Activated naive CD8-positive, alpha-beta T cell treated with anti-CD3 and anti-CD28 coated beads for 36 hours (primary cell): ENCODE measurements at places on chromosomes 7 and 10.

- no peak for DNase-seq
Observed at GRCh38 chr10:90418869-90419652, 438.8 kb downstream of the HTR7 start.

GRCh38 chr7:90621747-90622140, 25.6 kb downstream of the CDK14 start:
- no peak for DNase-seq

DNA sequence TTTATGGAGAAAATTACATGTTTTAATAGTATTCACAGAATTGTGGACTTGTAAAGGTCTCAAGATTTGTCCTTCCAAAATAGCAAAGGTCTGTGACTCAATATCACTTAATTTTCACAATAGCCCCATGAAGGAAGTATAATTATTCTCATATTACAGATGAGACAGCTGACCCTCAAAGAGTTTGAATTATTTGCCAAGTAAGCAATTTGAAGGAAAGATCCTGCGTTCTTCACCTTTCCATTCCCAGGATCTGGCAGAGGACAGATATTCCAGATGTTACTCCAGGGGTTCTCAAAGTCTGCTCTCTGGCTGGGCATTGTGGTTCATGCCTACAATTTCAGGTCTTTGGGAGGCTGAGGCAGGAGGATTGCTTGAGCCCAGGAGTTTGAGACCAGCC, 559.4 kb upstream of the AUTS2 start:
- DNase-seq = no peak

DNA sequence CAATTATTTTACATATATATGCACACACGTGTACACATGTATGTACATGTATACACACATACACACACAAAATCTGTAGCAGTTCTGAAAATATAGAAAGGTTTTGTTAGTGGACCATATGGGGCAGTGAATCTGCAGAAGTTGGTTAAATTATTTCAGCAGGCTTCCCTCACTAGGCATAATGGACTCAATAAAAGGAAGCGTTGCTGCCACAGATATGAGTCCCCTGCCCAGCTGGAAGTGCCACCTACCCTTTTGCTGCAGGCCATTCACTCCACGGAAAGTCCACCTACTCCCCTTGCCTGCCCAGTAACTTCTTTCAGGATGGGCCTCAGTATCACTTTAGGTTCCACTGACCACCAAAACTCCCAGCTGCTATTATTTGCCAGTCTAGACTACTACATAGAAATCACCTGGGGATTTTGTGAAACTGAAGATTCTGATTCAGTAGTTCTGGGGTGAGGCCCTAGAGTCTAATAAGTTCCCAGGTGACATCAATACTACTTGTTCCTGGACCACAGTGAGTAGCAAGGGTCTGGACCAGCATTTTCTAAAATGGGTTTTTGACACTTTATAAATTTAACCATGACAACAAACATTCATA, 29.3 kb upstream of the CROT start:
- DNase-seq = no peak

- no peak for DNase-seq
Observed at GRCh38 chr10:23367896-23368595, 23.4 kb upstream of the C10orf67 start.

DNA sequence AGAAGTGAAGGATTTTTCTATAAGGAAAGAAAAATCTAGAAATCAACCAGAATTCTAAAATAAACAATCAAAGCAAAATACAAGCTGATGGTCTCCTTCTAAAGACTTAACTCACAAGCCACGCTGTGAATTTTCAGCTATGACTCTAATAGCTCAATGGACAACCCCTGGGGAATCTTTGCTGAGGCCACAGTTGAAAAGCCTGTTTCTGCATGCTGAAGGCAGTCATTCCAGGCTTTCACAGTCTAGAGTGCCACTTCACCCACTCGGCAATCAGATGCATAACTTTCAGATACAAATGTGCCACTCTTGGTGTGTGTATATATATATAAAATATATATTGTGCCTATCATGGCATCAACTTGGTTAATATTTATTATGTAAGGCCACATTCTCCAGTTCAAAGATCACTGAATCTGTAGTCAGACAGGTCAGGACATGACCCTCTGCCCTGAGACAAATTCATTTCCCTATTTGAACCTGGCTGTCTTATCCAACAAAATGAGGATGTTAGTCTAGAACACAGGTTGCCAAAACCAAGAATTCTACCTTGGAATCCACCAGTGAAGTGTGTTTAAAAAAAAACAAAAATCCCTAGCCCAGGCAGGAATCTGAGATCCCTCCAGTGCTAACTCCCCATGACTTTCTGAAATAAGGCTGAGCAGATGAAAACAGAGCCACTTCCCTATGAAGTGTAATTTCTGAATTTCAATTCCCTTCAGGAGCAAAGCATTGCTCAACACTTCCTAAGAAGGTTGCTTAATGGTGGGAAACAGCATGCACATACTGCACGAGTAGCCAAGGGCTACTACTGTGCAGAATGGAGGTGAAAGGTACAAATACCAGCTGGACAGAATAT, 9.9 kb downstream of the LIPA start:
- DNase-seq = no peak

- DNase-seq = no peak
Observed at GRCh38 chr7:136018104-136018503, 40.9 kb upstream of the MTPN start.
